ENCODE measurements at places on chromosomes 6 and 20. TPM values are rescaled to one million over a fixed set of nuclear protein-coding genes. Genes with fewer than 3 reads are reported as not detected.

GRCh38 chr20:9028419-9028818 is 40.5 kb upstream of the PLCB4 start:
- H3K4me3 ChIP-seq = no peak overlapping the region
- H3K27me3 ChIP-seq = no peaks in the 10 kb centered on the region
- H3K36me3 ChIP-seq = no peaks in the 10 kb centered on the region
- DNase-seq = no peak
- no peaks in the 10 kb centered on the region for H3K4me1 ChIP-seq

DNA sequence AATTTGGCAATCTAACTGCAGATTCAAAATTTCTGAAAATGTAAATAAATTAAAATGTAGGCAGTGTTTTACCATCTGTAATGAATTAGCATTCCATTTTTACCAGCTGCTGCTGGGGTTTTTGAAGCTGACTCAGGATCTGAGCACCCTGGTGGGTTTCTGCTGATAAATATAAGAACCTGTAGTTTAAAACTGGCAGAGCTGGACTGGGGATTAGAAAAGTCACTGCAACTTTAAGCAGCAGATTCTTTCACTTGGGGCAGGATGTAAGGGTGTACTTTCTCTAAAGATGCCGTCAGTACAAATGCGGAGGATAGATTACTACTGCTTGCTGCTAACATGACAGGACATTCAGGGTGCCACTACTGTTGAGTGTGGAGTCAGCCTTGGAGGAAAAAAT is 341.8 kb downstream of the CDKAL1 start:
- H3K4me1 ChIP-seq = no peaks in the 10 kb centered on the region
- H3K36me3 ChIP-seq = no peaks in the 10 kb centered on the region
- DNase-seq = no peak
- no peaks in the 10 kb centered on the region for H3K27me3 ChIP-seq

DNA sequence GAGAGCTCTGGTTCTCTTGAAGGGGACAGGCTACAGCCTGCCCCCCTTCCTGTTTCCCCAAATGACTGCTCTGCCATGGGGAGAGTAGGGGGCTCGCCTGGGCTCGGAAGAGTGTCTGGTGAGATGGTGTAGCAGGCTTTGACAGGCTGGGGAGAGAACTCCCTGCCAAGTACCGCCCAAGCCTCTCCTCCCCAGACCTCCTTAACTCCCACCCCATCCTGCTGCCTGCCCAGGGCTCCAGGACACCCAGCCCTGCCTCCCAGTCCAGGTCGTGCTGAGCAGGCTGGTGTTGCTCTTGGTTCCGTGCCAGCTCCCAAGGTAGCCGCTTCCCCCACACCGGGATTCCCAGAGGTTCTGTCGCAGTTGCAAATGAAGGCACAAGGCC is 9.8 kb downstream of the VEGFA start:
- no peak for DNase-seq
- H3K27ac ChIP-seq = no peak overlapping the region
- no peaks in the 10 kb centered on the region for H3K36me3 ChIP-seq
- H3K27me3 ChIP-seq = no peaks in the 10 kb centered on the region

The BANF2 gene
- not detected for total RNA-seq

DNA sequence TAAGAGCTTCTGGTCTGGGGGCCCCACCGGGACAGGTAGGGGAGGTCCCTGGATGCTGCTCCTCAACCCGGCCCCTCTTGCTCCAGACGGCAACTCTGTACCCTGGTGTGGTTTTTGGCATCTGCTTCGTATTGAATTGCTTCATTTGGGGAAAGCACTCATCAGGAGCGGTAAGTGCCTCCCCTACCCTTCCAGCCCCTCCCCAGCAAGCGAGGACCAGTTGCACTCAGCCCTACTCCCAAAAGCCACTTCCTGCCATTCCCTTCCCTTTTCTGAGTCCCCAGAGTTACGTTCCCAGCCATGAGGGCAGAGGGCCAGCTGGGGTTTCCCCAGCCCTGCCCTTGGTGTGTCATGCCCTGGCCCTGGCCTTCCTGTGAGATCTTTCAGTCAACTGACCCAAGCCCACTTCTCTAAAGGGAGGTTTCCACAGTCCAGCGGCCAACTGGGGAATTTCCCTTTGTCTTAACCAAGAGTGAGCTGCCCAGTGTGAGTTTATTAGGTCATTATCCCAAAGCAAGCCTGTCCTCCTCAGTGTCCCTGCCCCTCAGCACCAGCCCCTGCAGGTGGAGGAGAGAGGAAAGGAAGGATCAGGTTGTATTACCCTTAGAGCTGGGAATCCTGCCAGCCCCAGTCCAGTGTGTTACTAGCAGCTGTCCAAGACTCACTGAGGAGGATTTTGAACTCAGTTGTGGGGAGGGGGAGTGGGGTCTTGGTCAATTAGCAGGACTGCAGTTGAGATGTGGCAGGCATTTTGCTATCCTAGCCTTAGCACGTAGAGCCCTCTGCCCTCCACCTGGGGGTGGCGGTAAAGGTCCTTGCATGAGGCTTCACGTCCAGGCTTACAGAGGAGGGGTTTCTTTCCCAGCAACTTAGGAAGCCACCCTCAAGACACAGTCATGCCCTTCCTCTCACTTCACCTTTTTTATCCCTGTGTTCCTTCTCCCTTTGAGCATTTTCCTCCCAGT is 45.8 kb downstream of the TM9SF4 start:
- peak; percentile 46 for DNase-seq
- peaks cover 7% of the 10 kb centered on the region for H3K4me1 ChIP-seq
- H3K4me3 ChIP-seq = no peak overlapping the region
- H3K27me3 ChIP-seq = no peaks in the 10 kb centered on the region
- H3K27ac ChIP-seq = peak overlapping the region; percentile 3

The KIFC1 gene
- 4.6 TPM for total RNA-seq

The EBF4 gene
- total RNA-seq = 17.1 TPM

DNA sequence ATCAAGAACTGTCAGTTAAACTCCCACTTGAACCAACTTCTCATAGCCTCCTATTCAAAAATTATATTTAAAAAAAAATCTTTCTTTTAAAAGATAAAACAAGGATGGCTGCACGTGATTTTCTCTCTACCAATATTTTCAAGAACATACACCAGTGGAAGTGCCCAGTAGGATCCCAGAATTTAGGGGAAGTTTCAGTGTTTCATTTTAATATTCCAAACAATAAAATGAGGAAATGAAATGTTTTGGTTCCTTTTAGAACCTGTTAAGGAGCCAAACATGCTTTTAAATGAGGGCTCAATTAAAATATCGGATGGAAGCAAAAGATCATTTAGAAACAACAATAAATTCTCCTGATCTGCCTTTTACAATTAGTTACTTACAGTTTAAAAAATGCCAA is 26.4 kb upstream of the PRELID3B start:
- no peaks in the 10 kb centered on the region for H3K27me3 ChIP-seq
- no peak for DNase-seq
- no peaks in the 10 kb centered on the region for H3K36me3 ChIP-seq

GRCh38 chr6:54291738-54292137 is 16.5 kb upstream of the TINAG start:
- H3K27me3 ChIP-seq = no peaks in the 10 kb centered on the region
- no peak overlapping the region for H3K27ac ChIP-seq
- H3K4me1 ChIP-seq = no peaks in the 10 kb centered on the region
- no peak overlapping the region for H3K4me3 ChIP-seq
- no peak for DNase-seq
- no peaks in the 10 kb centered on the region for H3K36me3 ChIP-seq

- H3K4me3 ChIP-seq = no peak overlapping the region
- no peaks in the 10 kb centered on the region for H3K36me3 ChIP-seq
- H3K27me3 ChIP-seq = no peaks in the 10 kb centered on the region
These were observed 621.0 kb downstream of the PKHD1 start for GRCh38 chr6:51466427-51466826.

The CDH22 gene
- not detected for total RNA-seq

DNA sequence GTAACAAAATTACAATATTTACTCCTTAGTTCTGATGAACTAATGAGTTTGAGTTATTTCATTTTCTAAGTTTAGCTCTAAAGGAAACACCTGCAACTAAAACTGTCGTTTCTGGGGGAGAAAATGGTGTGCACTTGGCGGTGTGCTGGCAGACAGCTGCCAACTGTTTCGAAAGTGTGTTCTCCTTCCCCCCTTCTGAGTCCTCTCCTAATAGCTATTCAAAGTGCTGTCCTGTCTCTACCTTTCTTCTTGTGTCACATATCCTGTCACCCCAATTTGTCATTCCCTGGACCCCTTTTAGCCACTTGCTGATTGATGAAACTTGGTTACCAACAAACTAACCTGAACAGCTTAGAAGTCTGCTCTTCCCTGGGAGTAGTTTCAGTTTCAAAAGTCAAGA is 4.9 kb upstream of the UBE2J1 start:
- H3K4me3 ChIP-seq = peak overlapping the region; percentile 29
- peaks cover 8% of the 10 kb centered on the region for H3K4me1 ChIP-seq
- no peak for DNase-seq
- no peaks in the 10 kb centered on the region for H3K36me3 ChIP-seq
- no peaks in the 10 kb centered on the region for H3K27me3 ChIP-seq

The LBP gene
- not detected for total RNA-seq

DNA sequence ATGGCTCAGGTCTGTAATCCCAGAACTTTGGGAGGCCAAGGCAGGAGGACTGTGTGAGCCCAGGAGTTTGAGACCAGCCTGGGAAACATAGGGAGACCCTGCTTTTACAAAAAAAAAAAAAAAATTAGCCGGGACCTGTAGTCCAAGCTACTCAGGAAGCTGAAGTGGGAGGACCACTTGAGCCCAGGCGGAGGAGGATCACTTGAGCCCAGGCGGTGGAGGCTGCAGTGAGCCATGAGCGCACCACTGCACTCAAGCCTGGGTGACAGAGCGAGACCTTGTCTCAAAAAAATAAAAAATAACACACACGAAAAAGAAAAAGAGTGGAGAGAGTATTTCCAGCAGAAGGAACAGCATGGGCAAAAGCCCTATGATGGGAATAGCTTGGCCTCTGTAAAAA is 2.0 kb downstream of the TTLL9 start:
- H3K27me3 ChIP-seq = peaks cover 21% of the 10 kb centered on the region
- no peaks in the 10 kb centered on the region for H3K36me3 ChIP-seq
- peaks cover 20% of the 10 kb centered on the region for H3K4me1 ChIP-seq
- no peak overlapping the region for H3K27ac ChIP-seq
- H3K4me3 ChIP-seq = no peak overlapping the region

The FAM83B gene
- total RNA-seq = not detected

The HDGFL1 gene
- not detected for total RNA-seq

The ADGRF1 gene
- total RNA-seq = not detected

The VIP gene
- total RNA-seq = not detected

The DHX35 gene
- total RNA-seq = 10.2 TPM

The SULF2 gene
- total RNA-seq = 12.3 TPM

The ULBP2 gene
- total RNA-seq = 2.4 TPM

- H3K4me3 ChIP-seq = no peak overlapping the region
- DNase-seq = no peak
- no peaks in the 10 kb centered on the region for H3K36me3 ChIP-seq
- no peaks in the 10 kb centered on the region for H3K4me1 ChIP-seq
- H3K27ac ChIP-seq = no peak overlapping the region
- H3K27me3 ChIP-seq = no peaks in the 10 kb centered on the region
These were observed 613.2 kb upstream of the NOX3 start for GRCh38 chr6:156068881-156069280.

The GSTA1 gene
- total RNA-seq = not detected

GRCh38 chr6:123207967-123208510 is 212.0 kb downstream of the CLVS2 start:
- H3K36me3 ChIP-seq = no peaks in the 10 kb centered on the region
- H3K27ac ChIP-seq = no peak overlapping the region
- H3K27me3 ChIP-seq = no peaks in the 10 kb centered on the region
- DNase-seq = no peak
- H3K4me3 ChIP-seq = no peak overlapping the region

DNA sequence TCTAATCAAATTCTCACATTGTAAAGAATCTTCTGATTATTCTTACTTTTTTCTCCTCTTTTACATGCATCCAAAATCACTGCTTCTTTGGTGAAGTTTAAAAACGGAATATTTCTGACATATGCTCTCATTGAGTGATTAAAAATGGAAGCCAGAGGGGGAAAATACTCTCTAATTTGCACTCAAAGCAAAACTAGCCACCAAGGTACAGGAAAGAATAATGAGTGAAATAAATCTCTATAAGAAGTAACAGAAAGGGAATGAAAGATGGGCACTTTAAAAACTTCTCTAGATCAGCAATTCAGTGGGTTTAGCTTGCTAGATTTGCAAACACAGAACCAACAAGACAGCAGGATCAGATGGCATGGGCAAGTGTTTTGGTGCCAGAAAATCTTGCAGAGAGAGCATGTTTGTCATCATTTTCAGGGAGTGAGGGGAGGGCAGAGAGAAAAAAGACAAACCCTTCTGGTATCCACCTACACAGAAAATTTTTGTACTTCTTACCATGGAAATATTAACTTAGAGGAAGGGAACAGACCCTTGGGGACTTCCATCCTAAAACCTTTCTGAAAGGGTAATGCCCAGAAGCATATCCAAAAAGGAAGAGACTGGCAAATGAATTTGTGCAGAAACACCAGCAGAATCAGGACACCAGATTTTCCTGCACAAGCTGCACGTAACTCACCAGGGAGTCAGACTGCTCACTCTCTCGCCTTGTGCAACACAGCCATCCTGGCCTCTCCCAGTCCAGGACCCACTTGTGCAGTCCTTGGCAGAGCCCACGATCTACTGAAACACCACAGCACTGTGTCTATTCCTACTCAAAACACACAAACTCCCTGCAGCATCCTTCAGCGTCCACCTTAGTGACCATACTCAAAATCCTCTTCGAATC is 270.2 kb upstream of the PRDM1 start:
- no peaks in the 10 kb centered on the region for H3K36me3 ChIP-seq
- no peak overlapping the region for H3K4me3 ChIP-seq
- no peak for DNase-seq

GRCh38 chr6:107786179-107786578 is 37.9 kb downstream of the SCML4 start:
- no peak for DNase-seq
- no peak overlapping the region for H3K4me3 ChIP-seq
- no peaks in the 10 kb centered on the region for H3K27me3 ChIP-seq
- peaks cover 65% of the 10 kb centered on the region for H3K4me1 ChIP-seq
- peak overlapping the region; percentile 50 for H3K27ac ChIP-seq

DNA sequence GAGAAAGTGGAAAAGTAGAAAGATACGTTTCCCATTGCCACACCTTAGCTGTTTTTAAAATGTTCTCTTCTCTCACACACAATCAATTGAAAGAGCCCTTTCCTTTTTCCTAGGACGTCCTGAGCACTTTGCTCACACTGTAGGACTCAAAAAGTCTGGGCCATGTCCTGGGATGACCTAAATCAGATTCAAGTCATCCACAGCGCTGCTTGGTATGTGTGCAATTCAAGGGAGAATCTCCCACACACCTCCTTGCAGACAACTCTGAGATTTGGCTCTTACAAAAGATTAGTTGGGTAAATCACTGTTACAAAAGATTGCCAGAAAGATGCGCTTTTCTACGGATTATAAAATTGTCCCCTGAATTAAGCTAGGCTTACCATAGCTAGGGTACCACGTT is 130.1 kb downstream of the RNASET2 start:
- no peaks in the 10 kb centered on the region for H3K27me3 ChIP-seq

- H3K4me1 ChIP-seq = peaks cover 13% of the 10 kb centered on the region
- DNase-seq = no peak
- no peak overlapping the region for H3K27ac ChIP-seq
- no peaks in the 10 kb centered on the region for H3K36me3 ChIP-seq
These were observed 11.5 kb downstream of the SRXN1 start for GRCh38 chr20:641516-641875.

GRCh38 chr20:4814696-4815252 is 93.1 kb downstream of the PRND start:
- no peak for DNase-seq
- no peaks in the 10 kb centered on the region for H3K27me3 ChIP-seq
- H3K4me1 ChIP-seq = peaks cover 68% of the 10 kb centered on the region
- peak overlapping the region; percentile 40 for H3K4me3 ChIP-seq
- H3K27ac ChIP-seq = peak overlapping the region; percentile 99
